ENCODE measurements at places on chromosomes 4 and X. TPM values are rescaled to one million over a fixed set of nuclear protein-coding genes. Genes with fewer than 3 reads are reported as not detected.

- DNase-seq = no peak
These were observed 146.4 kb upstream of the EDNRA start for GRCh38 chr4:147334478-147334877.

DNA sequence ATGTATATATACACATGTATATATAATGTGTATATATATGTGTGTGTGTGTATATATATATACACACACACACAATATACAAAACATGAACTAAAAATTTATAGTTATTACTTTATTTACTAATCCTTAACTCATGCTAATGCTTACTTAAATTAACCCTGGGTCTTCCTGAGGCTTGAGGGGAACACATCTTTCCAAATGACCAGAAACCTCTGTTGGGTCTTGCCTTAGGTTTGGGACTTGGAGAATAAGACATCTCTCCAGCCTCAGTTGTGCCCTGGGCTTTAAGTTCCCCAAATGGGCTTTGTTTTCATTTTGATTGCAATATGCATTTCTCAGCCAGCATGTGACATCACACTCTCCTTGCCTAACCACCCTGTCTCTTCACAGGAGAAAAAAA lies 7.7 kb downstream of the GEMIN8 start:
- DNase-seq = no peak

GRCh38 chr4:109877400-109877799 lies 29.5 kb downstream of the LRIT3 start:
- DNase-seq = no peak

GRCh38 chr4:88246600-88246999 lies 37.8 kb downstream of the PPM1K start:
- no peak for DNase-seq

DNA sequence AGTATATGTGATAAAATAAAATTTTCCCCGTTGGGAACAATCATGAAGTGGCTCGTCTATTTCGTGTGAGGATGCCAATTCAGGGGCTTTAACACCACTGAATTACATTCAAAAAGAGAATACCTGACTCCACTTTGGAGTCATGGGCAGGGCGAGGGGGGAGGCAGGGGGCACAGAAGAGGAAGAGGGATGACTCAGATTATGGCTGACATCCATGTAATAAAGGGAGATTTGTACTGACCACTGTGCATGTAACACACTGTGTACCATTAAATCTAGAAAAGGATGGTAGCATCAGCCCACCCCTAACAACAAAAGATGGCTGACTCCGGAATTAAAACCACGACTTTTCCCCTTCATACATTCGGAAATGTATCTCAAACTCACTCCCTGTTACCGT lies 1.3 kb downstream of the SLC9A7 start:
- DNase-seq = no peak

DNA sequence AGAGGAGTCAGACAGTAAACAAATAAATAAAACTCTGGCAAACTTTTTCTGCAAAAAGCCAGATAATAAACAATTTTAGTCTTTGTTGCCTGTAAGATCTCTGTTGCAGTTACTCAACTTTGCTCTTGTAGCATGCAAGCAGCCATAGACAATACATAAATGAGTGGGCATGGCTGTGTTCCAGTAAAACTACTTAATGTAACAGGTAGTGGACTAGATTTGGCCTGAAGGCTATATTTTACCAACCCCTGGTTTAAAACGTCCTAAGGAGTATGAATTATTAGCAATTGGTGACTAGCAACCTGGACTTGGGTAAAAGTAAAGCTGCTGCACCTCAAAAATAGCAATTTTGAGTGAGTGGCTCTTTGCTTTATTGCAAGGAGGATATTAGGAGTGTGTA lies 30.9 kb downstream of the SLAIN2 start:
- no peak for DNase-seq

GRCh38 chr4:123783151-123783790 lies 386.7 kb downstream of the SPRY1 start:
- no peak for DNase-seq

DNA sequence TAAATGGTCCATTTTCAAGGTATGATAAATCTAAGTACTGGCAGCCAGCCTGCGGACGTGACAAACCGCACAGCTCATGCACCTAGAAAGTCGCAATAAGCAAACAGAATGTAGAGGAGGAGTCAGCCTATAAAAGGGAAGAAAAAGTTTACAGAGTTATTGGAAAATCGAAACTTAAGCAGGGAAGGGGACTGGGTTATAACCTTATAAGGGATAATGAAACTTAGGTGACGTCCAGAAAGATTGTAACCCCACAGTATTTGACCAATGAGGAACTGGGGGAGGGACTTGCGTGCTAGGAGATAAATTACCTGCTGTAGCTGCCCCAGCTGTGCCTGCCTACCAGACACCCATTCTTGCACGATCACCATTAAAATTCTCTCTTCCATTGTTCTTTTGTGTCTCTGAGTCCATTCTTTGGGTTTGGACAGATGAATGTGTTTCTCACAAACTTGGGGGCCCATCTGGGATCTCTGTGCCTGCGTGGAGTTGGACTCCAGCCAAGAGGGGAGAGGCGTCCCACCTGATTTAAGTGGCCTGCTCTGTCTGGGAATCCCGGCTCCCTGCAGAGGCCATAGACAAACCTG lies 61.0 kb downstream of the ZCCHC12 start:
- DNase-seq = no peak

- DNase-seq = no peak
These were observed 1042.1 kb upstream of the LCORL start for GRCh38 chr4:19063662-19064061.

DNA sequence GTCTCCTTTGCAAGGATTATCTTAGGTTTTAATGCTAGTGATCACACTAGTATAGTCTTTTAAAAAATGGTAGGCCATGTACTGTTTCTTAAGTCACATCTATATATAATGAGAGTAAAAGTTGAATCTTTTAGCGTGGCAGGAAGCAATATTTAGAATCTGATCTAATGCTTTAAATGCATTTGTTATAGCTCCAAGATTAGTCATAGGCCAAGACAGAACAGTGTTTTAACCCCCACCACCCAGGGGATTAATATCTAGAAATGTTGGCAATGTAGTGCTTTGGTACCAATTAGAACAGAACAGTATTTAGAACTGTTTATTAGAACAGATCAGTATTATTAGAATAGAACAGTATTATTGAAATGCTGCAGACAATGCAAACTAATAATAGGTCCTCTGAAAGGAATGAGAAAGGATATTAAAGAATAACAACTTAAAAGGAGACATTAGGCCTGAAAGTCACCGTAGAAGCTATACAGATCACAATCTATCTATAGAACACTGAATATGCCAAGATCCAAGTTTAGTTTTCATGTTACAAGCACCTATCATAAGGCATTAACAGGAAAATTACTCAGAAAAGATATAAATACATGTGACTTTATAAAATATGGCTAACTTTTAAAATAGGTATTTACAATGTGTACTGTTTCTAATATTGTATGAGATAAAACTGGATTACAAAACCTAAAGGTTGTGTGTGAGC lies 146.2 kb downstream of the NPNT start:
- DNase-seq = no peak

DNA sequence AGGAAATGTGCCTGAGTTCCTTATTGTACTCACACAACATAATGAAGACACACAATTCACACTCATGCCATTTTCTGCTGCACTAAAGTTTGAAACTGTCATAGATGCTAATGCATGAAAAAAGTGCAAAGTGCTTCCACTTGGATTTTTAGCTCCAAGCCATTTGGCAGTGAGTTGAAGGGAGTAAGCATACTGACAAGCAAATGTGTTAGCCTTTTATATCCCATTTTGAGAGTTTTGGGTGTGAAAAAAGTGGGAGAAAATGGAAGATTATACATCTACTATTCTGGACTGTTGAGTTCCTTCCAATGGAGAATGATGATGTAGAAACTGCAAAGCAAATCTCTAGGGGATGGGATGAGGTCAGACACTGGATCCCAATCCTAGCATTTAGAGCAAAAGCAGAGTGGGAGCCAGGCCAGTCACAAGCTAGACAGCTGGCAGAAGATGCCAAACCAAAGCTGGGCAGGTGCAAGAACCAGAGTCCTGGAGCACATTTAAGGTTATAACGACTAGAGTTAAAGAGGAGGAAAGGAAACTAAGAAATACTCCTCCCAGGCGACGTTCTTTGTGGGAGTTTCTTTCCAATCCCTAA lies 216.8 kb downstream of the FBXO8 start:
- DNase-seq = no peak

GRCh38 chr4:147160908-147161513 lies 215.3 kb upstream of the TTC29 start:
- no peak for DNase-seq

DNA sequence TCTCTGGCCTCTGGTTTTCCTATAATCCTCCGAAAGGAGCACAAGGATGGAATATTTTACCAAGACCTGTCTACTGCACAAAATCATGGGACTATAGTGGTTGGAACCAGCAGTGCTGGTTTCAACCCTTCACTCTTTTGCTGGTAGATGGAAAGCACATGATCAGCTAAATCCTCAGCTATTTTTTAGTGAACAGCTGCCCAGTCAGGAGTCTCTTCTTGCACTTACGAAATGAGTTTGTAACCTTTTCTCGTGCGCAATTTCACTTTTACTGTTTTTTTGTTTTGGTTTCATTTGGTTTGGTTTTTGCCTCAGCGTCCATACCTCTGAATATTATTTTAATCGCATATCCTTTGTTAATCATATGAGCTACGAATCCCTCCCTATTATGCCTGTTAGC lies 418.5 kb upstream of the CPEB2 start:
- DNase-seq = no peak

The BEND4 gene
- 0.02 TPM for total RNA-seq

The CENPE gene
- 0.25 TPM for total RNA-seq

The AMER1 gene
- 7.6 TPM for total RNA-seq

The HSD17B13 gene
- total RNA-seq = not detected

Data from psoas muscle (tissue), 8 donors.